ENCODE measurements at places on chromosomes 3 and 15.

DNA sequence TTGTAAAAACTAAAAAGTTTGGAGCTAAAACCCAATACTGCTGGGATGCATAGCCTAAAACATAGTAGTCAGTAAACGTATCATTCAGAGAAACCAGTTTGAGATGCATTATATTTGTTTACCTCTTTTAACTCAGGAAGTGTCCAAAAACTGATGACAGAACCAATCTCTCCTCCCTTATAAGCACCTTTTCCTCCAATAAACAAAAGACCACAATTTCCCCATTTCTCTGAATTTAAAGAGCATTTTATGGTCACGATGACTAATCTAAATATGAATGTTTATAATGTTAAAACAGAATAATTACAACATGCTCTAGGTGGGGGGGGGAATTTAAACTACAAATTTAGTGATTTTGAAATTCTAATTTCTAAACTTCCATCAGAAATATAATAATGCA, 58.5 kb downstream of the CEP63 start:
- DNase-seq: no peak

- DNase-seq: no peak
Observed at GRCh38 chr15:21261396-21261964, 178.8 kb downstream of the POTEB3 start.

DNA sequence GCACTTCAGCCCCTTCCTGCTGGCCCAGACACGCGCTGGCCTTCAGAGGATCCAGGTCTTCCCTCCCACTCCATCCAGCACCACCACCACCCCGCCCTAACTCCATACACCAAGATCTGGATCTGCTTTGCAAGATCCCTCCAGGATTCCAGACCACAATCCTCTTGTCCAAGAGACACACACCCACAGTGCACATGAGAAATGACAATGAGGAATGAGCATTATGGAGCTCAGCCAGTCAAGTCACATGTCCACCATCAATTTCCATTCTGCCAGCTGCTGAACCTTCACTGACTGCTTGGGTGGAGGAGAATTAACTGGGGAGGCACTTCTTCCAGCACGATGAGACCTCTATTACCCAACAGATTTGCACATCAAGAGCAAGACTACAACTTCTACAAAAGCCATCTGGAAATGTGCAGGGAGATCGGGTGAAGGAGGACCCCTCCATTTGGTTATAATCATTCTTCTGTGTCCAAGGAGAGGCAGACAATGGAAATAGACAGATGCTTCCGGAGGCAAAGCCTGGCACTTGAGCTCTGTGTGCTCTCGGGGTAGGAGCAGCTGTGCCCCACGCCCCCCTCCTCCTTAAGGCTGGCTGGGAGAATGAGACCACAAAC, 12.3 kb upstream of the SPATA12 start:
- no peak for DNase-seq

DNA sequence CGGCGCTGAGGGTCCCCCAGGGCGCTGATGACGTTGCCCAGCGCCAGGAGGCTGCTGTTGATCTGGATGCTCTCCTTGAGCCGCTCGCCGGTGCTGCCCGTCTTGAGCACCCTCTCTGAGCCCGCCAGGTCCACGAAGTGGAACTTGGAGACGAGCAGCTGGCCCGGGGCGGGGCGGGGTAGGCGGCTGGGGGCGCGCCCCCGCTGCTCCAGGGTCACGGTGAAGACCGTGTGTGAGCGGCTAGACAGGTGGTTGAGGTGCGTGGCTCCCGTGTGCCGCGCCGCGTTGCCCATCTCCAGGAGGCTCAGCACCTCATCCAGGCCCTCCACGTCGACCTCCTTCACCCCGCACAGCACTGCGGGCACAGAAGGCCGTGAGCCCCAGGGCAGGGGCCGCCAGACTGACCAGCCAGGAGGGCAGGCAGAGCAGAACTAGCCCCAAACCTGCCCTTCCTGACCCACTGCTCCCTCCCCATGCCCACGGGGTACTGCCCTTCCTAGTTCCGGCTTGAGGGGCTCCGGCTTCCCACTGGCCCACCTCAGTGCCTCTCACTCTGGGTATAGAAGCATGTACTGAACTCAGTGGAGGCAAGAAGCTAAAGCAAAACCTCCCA, 6.1 kb downstream of the KIF7 start:
- no peak for DNase-seq

GRCh38 chr3:124504332-124505059, 225.8 kb upstream of the UMPS start:
- no peak for DNase-seq

Measured in activated CD8-positive, alpha-beta memory T cell treated with anti-CD3 and anti-CD28 coated beads for 1 hour (primary cell).